NCI-H2171 (cell line): ENCODE measurements at places on chromosomes 4 and X.

- no peak for DNase-seq
Observed at GRCh38 chrX:1248331-1249061, 20.1 kb upstream of the CSF2RA start.

- DNase-seq, result no peak
Observed at GRCh38 chr4:124409044-124409443, 303.5 kb downstream of the ANKRD50 start.

DNA sequence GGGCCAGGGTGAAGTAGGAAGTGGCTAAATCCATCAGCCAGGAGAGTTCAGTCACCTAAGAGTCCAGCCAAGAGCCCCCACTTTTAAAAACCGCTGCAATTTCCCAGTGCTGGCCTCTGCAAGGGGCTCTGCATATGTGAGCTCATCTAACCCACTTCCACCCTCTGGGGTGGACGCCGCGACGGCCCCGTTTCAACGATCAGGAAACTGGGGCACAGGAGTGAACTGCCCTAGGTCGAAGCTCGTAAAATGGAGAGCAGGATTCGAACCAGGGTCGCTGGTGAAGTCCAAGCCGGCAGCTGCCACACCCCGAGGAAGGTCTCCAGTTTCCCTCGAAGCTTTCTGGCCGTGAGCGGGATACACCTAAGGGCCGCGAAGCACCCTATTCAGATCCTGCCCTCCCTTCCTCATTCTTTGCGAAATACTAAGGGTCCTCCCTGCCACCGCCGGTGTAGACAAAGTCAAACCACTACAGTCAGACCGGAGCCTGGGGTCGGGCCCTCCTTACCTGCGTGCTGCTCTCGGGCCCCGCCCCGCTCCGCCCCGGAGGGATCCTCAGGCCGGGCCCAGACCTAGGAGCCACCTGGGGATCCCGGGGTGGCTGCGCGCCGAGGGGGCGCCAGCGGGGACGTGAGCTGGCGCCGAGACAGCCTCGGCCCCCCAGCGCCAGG is 446 bp downstream of the EVC2 start:
- DNase-seq, result no peak

DNA sequence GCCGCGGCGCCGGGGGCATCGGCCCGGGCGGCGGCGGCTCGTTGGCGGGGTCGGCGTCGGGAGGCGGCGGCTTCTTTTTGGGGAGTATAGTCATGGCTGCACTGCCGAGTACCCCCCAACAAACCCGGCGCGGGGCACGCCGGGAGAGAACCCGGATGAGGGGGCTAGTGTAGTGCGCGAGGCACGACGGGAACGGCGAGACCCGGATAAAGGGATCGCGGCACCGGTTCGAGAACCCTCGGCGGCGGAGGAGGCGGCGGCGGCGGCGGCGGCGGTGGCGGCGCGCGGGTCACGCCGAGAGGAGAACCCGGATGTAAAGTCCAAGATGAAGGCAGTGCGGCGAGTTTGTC is at the start of gene OTUD5:
Gene OTUD5 (minus strand): TSS at position 131 of the 350 bp plus-strand sequence. CDS start 37 bp downstream, at position 94.
- DNase-seq, result peak; percentile 72

- no peak for DNase-seq
Observed at GRCh38 chrX:132592880-132593279, 104.0 kb upstream of the MBNL3 start.

DNA sequence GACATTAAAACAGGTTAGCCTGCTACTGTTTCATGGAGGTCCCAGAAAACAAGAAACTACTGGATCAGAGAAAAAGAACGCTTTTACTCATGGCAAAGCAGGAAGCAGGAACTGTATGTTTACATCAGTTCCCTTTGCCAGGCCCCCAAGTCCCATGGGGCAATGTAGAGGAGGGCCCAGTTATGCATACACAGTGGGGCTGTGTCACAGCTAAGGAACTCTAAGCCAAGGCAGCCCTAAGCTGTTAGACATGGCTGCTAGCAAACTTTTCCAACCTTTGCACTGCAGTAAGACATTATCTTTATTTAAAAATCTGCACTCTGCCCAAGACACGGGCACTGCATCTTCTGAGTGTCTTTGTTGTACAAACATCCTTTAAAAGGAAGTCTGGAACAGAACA is 975.8 kb downstream of the C4orf33 start:
- no peak for DNase-seq

DNA sequence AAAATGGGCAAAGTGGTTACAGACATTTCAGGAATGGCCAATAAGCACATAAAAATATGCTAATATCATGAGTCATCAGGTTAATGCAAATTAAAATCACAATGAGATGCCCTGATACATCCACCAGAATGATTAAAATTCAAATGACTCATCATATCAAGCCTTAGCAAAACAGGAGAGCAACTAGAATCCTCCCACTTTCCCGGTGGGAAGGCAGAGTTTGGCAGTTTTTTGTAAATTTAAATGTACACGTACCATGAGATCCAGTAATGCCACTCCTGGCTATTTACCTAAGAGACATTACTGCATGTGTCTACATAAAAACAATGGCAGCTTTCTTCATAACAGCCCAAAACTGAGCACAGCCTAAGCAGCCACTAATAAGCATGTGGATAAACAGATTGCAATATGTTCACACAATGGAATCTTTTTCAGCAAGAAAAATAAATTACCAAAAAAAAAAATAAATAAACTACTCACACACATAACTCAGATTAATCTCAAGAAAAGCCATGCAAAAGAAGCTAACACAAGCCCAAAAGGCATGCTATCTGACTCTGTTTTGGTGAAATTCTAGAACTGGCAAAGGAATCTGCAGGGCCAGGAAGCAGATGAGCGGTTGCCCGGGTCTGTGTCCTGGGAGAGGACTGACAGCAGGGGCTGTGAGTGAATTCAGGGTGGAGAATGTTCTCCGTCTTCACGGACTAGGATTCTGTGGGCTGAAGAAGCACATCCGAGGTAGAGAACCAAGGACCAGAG is 48.8 kb downstream of the AFAP1 start:
- DNase-seq, result no peak

DNA sequence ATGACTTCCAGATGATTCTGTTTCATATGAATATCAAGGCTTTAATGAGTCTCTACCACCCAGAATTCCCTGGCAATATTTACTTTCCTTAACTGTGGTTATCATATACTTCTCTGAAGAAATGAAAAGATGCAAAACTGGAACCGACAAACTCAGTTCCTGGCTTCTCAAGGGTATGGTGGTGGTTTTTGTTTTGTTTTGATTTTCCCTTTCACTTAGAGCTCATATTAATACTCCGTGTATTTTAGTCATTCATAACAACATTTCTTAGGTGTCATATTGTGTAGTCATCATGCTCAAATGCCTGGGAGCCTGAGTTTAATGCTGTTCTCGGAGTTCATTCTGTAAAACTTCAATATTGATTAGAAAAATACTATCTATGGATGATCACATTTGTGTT is 665 bp downstream of the TRPC5OS start:
- DNase-seq, result no peak

DNA sequence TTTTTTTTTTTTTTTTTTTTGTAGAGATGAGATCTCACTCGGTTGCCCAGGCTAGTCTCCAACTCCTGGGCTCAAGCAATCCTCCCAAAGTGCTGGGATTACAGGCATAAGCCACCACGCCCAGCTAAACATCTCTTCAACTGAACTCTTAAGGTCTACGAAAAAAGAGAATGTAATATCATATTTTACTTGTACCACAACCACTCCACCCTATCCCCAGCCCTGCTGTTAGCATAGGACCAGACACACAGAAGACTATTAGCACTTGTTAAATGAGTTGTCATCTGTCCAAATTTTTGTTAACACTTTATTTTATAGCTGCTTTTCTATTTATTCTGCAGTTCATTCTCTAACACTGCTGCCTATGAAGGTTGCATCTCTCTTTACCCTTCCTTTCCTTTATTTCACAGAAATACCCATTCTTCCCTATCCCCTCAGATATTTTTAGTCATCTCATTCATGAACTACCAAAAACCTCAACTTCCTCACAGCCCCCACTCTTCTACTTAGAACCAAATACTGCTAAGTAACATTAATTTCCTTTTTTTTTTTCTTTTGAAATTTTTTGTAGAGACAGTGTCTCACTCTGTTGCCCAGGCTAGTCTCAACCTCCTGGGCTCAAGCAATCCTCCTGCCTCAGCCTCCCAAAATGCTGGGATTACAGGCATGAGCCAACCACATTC is 10.1 kb downstream of the SNX12 start:
- DNase-seq, result no peak

GRCh38 chr4:108118505-108118904 is 50.2 kb downstream of the LEF1 start:
- no peak for DNase-seq

GRCh38 chrX:40281336-40282005 is 183.7 kb upstream of the BCOR start:
- DNase-seq, result no peak

DNA sequence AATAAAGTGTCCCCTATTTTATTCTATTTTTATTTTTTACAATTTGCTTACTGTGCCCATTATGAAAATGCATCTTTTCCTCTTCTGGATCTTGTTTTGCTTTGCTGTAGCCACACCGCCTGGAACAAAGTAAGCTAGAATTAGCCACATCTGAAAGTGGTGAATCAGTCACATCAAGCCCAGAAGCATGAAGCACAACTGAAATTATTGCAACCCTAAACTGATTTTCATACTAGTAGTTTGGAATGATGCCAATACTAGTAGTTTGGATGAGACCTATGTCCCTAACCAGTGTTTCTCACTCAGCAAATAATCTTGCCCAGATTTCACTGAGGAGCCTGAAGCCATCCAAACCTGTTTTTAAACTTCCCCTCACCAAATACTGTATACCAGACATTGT is 303.0 kb downstream of the EPHA5 start:
- no peak for DNase-seq

DNA sequence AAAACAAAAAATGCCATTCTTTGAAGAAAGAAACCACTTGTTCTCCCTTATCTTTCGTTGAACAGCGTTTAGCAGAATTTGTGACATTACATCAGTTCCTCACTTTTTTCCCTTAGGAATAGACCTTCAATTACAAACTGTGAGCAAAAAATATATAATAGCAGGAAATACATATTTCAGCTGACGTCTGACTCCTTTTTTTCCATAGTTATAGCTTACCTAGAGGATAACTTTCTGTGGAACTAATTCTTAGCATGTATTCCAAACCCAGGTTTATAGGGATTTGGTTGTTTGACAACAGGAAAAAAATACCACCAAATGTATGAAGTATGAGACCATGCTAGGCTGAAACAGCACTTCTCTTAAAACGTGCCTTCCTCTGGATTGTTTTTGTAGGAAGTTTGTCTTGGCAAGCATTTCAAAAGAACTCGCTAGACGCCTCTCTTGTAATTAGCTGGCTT is 2.0 kb upstream of the LIMCH1 start:
- no peak for DNase-seq

- no peak for DNase-seq
Observed at GRCh38 chr4:78592088-78592783, 40.7 kb downstream of the ANXA3 start.

- peak; percentile 51 for DNase-seq
Observed at GRCh38 chrX:154369449-154370299, 4.8 kb downstream of the FLNA start.

- no peak for DNase-seq
Observed at GRCh38 chr4:151192556-151193235, 84.3 kb upstream of the PRSS48 start.

- DNase-seq, result no peak
Observed at GRCh38 chr4:186032259-186032658, 36.7 kb upstream of the TLR3 start.

GRCh38 chr4:134078230-134078914 is 123.2 kb downstream of the PABPC4L start:
- no peak for DNase-seq

DNA sequence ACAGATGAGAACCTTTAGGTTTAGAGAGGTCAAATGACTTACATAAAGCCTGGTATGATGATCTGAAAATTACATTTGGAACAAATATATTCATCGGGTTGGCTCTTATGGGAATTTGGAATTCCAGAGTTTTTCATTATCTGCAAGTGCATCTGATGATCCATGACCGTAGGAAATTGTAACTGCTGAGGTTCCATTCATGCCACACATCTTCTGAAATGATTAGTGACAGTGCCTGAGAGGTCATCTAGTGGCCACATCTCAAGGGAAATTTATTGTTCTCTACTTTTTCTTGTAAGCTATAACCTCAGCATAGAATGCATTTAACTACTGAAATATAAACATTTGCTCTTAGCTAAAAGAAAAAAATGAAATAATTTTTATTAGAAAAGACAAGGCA is 105.8 kb upstream of the NWD2 start:
- no peak for DNase-seq

GRCh38 chrX:23394421-23394820 is 59.8 kb downstream of the PTCHD1 start:
- no peak for DNase-seq

GRCh38 chr4:11436084-11436483 is 7.4 kb upstream of the HS3ST1 start:
- DNase-seq, result no peak

DNA sequence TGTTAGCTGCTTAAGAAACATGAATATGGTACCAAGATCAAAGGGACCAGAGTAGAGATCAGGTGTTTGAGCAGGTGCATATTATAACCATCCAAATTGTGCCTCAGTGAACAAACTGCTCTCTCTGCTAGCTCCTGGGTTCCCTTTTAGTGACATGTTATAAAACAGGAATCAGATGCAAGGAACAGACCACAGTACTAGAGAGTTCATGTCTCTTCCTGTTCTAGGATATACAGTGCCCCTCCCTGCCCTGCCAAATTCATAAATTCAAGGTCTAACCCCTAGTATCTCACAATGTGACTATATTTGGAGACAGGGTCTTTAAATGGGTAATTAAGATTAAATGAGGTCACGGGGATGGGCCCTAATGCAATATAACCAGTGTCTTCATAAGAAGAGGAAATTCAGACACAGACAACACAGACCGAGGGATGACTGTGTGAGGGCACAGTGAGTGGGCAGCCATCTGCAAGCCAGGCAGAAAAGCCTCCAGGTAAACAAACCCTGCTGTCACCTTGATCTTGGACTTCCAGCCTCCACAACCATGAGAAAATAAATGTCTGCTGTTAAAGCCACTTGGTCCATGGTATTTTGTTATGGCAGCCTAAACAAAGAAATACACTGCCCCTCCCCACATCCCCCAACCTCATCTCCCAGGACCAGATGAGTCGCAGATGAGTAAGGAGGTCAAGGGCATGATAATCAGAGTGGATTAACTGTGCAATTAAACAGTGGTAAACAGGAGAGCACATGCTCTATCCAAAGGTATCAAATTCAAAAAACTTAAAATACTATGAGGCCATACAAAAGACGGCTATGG is 82.5 kb downstream of the RBM47 start:
- DNase-seq, result no peak

DNA sequence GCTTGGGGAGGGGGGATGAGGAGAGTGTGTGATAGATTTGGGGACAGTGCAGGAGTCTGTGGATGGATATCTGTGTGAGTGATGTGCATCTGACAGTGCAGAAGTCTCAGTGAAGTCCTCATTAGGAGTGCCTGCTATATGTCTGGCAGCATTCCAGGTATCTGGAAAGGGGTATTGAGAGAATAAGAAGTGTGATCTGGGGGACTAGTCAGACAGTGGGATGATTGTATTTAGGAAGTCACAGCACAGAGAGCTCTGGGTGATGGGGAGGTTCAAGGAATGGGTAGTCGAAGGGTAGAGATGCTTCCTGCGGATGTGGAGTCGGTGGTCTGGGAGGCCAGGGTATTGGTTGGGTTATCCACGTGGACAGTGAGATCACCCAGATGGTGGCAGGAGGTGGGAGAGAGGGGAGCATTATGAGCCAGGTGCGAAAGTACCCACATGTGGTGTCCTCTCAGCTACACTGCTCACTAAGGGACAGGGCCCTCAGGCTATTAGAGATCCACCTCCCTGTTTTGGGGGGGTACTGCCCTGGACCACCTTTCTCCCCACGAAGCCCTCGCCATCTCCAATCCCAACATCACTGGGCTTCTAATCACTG is 9.8 kb downstream of the MAGED2 start:
- DNase-seq, result no peak
